ENCODE measurements at places on chromosomes 7 and 10.

DNA sequence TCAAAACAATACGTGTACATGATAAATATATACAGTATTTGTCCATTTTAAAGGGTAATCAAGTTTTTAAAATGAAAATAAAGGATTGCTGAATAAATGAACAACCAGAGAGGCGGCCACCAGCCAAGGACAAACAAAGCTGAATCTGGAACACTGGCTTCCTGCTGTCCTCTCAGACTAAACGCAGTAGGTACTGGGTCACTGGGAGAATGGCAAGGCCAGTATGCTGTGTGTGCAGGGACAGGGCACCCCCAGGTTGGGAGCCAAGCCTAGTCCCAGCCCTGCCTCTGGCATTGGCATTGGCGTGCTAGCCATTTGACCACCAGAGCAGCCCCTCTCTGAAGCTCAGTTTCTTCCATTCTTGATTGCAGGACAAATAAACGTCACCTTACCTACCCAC is 33.8 kb downstream of the DLG5 start:
- no peak for DNase-seq

- DNase-seq: no peak
These were observed 169.0 kb upstream of the PHYHIPL start for GRCh38 chr10:59007307-59008025.

DNA sequence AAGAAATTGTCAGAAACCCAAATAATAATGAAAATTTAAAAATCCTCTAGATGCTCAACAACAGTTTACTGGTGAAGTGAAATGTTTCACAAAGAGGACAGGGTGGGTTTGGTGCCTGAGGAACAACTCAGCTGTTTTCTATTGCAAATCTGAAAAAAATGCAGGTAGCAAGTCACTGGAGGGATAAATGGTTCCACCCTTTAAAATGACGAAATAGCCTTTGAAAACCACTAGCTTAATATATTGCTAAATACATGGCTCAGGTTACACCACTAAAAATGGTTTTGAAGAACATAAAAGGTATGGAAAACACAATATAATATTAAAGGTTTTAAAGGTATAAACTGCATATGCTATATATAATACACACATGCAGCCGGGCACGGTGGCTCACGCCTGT is 69.5 kb downstream of the LMBR1 start:
- DNase-seq: peak; percentile 8

GRCh38 chr7:100132697-100133151 is 6.0 kb downstream of the MBLAC1 start:
- DNase-seq: peak; percentile 53

DNA sequence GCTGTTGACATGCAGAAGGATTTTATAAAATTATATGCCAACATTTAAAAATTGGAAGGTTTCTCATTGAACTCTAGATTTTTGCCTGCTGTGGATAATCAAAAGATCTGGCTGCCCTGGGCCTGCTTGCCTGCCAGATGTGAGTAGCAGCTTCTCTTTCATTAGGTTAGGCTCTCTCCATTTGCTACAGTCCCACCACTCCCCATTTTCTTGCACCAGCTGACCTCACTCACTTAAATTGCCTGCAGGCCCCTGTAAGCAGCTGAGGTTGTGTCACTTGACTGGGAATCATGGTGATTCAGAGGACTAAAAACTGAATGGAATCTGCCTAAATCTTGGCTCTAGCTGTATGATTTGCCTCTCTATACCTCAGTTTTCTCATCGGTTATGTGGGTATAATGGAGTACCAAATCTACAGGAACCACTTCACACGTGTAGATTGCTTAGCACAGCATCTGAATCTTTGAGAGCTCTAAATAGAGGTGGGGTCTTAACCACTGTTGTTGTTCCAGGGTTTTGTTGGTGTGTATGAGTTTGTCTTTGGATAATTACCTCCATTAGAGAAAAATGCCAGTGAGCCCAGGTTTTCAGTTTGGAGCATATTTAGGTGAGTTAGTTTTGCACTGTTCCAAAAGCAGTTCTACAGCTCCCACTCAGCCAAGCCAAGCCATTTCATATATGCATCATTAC is 18.6 kb upstream of the RAPGEF5 start:
- DNase-seq: no peak

DNA sequence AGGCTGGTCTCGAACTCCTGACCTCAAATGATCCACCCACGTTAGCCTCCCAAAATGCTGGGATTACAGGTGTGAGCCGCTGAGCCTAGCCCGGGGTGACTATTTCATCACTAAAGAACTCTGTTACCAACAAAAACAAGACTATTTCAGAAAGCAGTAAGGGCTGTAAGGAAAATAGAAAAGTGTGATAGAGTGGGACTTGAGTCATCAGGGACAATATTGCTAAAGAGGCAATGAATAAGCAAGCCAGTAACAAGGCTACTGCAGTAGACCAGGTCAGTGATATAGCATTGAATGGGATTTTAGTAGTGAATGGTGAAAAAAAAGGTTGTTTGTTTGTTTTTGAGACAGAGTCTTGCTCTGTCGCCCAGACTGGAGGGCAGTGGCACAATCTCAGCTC is 51.7 kb downstream of the SVOPL start:
- DNase-seq: no peak

DNA sequence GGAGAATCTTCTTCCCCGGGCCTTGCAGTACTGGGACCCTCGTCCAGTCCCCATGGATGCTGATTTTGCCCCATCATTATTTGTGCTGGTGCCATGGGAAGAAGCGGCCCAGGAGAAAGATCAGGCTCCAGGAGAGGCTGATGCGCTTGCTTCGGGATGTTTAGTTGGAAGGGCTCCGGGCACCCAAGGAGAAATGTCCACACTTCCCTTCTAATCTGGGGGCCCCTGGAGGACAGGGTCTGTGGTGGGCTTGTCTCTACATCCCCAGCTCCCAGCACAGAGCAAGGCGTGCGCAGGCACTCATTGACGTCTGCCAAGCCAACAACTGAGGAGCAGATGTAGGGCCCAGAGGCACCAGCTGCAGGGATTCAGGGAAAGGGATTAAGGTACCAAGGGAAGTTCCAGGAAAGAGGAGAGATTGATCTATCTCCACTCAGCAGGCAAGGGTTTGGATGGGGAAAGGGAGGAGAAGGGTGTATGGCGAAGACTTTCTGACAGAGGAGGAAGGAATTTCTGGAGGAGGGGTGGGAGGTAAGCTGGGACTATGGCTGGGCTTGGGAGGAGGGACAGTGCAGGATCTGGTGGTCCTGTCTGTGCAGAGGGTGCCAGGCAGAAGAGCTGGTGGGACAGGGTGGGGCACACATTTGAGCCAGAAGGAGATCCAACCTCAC is 38.7 kb upstream of the LEP start:
- DNase-seq: no peak
